ENCODE measurements at places on chromosomes 16 and 17.

DNA sequence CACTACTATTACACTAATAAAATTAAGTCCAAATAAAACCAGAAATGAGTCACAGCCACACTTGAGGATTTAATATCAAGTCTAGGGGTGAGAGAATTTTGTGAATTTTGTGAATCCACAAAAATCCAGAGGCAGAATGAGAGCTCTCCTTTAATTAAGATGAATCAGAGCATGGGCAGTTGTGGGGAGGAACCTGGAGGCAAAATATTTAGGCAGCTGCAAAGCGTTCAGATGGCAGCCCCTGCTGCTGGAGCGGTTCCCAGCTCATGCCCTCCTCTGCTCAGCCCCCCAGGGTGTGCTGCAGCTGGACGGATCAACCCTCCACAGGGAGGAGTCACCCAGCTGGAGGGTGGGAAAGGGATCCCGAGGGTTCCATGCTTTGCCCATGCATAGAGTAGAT, 43.4 kb upstream of the IRX6 start:
- DNase-seq: no peak

DNA sequence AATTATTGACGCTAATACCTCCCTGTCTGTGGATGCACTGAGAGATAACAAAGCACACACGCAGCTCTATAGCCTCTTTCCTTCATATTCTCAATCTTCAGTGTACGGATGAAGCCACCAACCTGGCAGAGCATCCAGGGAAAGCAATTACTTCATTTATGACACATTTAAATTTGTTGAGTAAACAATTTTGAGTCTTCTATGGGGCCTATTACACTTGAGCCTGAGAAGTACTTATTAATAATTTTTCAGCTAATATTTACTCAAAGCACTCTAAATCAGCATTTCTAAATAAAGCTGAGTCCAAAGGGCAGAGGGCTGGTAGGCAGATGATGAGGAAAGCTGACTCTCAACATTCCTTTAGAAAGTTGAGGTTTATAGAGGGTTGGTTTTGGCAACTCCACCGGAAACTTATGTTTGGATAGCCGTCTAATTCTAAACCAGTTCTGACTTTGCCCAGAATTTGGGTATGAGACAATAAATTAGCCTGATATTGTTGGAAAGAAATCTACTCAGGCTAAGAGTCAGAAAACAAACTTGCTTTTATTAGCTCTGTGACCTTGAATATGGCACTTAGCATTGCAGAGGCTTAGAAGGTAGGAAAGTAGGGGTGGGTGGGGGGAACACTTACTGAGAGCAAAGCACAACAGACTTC, 643.5 kb downstream of the CDH11 start:
- no peak for DNase-seq

DNA sequence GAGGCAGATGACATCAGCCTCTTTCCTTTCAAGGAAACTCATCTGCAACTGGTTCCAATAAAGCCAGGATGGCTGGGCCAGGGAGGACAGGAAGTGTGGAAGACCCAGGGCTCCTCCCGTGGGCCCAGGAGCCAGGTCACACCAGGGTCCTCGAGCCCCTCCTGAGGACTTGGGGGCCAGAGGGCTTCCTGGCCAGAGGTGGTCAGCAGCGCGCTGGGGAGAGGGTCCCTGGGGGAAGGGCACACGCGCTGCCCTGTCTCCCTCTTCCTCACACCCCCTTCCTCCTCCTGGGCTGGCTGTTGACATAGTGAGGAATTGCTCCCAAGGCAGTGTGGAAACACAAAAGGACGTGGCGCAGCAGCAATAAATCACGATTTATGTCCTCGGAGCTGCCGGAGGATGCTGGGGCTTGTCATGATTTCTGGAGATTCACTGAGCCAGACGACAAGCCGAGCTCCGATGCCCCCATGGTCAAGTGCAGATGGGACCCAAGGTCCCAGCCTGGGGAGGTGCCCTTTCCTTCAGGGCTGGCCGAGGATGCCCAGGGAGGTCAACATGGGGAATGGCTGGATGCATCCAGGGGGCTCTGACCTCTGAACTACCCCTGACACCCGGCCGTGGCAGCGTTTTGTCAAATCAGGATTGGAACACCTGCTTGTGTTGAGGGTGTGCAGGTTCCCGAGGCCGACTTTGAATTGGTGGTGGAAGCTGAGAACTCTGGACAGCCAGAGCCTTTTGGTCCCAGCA, 152.6 kb downstream of the IRF8 start:
- no peak for DNase-seq

GRCh38 chr17:58333736-58334207, 5.2 kb upstream of the TSPOAP1 start:
- no peak for DNase-seq

DNA sequence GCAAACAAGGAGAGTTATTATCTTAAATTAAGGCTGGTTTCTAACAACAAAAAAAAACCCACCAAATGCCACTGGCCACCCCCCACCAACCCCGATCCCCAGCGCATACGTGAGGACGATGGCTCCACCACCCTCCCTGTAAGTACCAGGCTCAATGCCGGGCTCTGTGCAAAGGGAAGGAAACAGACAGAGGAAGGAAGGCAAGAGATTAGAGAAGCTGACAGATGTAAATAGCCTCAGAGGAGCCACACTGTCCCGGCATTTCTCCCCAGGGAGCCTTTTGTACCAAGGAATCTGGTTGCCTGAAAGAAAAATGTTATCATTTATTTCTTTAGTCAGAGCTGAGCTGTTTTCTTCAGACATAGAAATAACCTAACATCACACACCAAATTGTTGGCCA, 13.1 kb downstream of the SOST start:
- DNase-seq: no peak

All from stimulated activated CD4-positive, alpha-beta T cell treated with anti-CD3 and anti-CD28 coated beads, Interleukin-1b, Interleukin-23, amount 100 ng/mL, for 1 hour (primary cell).